Substantia nigra (tissue), 51 donors: ENCODE measurements at places on chromosomes 2 and 18.

- peak; percentile 48 for DNase-seq
These were observed 405.0 kb downstream of the XIRP2 start for GRCh38 chr2:167293172-167293781.

DNA sequence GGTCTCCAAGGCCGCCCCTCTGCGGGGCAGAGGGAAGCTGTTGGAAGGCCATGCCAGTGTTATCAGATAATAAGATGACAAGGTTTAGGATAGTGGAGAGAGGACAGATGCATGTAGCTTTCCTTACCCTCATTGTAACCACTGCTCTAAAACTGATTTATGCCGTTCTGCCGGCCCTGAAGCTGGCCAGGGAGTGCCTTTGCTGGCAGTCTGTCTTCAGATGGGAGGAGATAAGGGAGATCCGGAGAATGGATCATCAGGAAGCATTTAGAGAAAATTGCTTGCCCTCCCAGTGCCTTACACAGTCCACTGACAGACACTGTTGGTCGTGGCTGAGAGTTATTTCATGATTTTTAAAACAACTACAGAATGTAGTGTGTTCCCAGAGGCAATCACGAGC lies 35.4 kb upstream of the MYO3B start:
- DNase-seq, result no peak

DNA sequence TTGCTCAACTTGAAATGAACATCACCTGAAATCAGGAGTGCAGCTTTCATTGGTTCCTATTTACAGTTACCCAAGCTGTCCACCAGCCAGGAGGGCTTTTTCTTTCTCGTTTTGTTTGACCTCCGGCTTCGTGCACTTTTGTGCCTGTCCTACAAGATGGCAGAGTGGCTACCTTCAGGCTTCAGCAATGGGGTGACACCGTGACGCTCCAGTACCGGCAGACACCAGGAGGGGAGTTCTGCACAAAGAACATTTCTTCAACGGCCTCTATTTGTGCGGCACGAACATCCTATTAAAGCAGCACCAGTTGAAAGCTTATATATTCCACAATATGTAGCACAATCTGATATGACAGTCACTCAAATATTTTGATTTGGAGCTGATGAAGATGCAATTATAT lies 18.3 kb downstream of the RNASEH1 start:
- no peak for DNase-seq

- no peak for DNase-seq
These were observed 153.1 kb downstream of the TTC27 start for GRCh38 chr2:32780961-32781360.

- DNase-seq, result no peak
These were observed 206.0 kb upstream of the CXCR4 start for GRCh38 chr2:136323935-136324334.

- no peak for DNase-seq
These were observed 67.1 kb downstream of the BAZ2B start for GRCh38 chr2:159549234-159549633.

DNA sequence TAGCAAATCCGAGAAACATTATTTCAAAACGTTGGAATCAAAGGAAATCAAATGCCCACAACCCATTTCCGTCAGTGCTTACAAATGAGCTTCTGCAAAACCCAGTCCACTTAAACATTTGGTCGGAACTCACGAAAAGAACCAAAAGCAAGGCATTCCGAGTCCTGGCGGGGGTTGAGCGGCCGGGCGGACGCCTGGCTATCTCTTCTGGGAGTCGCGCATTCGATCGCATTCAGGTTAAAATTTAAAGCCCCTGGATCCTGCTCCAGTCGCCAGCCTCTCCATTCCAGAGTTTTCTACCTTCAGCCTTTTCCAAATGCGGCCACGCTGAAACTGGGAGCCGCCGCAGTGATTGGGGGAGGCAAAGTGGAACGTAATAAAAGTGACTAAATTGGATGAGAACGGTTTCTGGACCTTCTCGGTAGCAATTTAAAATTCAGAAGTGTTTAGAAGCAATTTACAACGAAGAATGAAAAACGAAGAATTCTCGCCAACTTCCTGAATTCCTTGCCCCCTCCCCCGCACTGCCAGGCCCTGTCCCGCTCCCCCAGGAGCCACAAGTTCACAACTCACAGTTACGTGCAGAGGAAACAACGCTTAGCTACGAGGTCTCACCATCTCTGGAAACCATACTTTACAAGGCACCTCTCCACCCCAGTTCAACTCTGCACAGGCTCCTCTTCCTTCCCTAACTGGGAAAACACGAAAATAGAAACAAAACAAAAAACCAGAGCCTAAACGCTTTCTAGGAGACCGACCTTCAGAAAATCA lies 1.7 kb upstream of the GATA6 start:
- DNase-seq, result no peak

DNA sequence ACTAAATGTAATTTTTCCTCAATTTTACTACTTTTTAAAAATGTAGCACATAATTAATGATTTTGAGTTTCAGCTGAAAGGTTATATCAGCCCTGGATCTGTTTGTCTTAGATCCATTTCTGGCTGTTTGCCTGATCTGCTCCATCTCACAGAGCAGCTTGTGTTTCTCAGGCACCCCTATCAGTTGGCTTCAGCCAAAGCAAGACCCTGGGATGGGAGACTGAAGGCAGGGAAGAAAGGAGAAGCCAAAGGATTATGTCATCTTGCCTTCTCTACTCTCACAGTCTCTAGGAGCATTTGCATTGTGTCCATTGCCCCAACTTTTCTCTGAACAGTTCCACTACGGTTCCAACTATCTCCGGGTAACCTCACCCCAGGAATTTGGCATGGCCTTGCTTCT lies 110.5 kb downstream of the CCDC148 start:
- no peak for DNase-seq

GRCh38 chr2:123116595-123116994 lies 908.5 kb upstream of the CNTNAP5 start:
- DNase-seq, result no peak

DNA sequence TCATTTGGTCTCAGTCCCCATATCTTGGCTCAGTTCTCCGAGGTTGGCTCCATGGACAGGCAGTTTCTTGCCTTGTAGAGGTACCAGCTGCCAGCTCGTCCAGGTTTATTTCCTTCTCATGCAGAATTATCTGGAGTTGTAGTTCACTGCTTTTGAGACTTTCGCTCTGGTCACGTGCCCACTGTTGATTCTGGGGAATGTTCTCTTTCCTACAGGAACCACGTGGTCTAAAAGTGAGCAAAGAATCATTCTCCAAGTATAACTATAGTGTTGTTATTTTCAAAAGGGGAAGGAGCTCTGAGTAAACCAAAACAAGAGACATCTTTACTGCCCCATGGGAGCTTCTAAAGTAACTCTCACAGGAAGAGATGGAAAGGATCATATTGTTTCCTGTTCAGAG lies 41.2 kb upstream of the RAB27B start:
- DNase-seq, result no peak

DNA sequence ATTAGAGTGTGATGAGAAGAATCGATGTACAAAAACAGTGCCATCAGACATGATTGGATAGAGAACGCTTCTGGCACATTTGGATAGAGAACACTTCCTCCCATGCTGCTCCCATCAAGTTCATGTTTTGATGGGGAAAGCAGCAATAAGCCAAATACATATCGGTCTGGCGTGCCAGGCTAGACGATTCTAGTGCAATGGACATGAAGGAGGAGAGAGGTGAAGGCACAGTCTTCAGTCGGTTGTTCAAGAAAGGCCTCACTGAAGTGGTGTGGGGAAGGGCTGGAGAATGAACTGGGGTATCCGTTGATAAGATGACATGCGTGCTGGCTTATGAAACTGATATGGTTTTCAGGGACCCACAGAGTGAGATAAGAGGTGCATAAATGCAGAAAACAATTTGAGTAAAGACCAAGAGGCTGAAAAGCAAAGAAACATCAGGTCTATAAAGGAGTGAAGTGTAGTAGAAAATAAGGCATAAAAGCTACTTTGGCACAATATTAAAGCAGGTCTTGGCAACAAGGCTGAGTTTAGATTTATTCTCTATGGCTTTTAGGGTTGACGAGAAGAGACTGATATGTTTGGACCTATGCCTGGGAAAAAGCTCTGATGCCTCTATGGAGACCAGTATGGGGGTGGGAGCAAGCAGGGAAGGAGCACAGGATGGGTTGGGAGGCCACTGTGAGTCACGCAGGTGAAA lies 117.6 kb upstream of the PIEZO2 start:
- DNase-seq, result no peak

GRCh38 chr2:26685341-26685740 lies 7.2 kb upstream of the KCNK3 start:
- DNase-seq, result no peak

GRCh38 chr2:37582481-37583220 lies 88.8 kb downstream of the CDC42EP3 start:
- DNase-seq, result no peak

DNA sequence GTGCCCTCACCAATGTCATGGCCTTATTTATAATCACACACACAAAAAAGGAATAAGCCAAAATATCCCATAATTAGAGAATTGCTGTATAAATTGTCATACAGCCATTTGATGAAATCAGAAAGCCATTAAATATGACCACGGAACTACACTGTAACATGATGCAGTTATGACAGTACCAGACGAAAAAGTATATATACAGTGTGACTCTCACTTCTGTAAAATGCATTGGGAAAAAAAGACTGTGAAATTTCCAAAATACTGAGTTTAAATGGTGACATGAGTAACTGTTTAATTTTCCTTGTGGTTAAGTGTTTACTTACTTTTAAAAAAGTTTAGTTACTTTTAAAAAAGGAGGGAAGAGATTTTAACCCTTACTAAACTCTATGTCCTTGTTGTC lies 25.4 kb downstream of the UXS1 start:
- DNase-seq, result no peak

- no peak for DNase-seq
These were observed 247.6 kb downstream of the TNS1 start for GRCh38 chr2:217755027-217755745.

DNA sequence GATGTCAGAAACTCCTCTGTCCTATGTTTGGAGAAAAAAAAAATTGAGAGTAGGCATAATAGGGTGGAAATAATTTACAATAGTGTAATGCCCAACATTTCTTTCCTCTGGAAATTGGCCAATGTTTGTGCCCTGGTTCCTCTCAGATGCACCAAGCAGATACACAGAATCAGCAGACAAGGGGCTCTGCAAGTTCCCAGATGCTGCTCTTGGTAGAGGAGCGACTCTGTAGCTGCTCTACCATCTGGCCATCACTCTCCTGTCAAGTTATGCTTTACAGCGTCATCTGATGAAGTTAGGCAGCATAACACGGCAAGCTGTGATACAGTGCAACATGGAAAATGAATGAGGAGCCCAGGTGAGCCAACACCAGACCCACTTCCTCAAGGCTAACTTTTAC lies 1.6 kb downstream of the DYTN start:
- no peak for DNase-seq

GRCh38 chr2:12697617-12698016 lies 19.1 kb upstream of the TRIB2 start:
- DNase-seq, result no peak

- no peak for DNase-seq
These were observed 20.0 kb downstream of the KCNIP3 start for GRCh38 chr2:95317123-95317500.

DNA sequence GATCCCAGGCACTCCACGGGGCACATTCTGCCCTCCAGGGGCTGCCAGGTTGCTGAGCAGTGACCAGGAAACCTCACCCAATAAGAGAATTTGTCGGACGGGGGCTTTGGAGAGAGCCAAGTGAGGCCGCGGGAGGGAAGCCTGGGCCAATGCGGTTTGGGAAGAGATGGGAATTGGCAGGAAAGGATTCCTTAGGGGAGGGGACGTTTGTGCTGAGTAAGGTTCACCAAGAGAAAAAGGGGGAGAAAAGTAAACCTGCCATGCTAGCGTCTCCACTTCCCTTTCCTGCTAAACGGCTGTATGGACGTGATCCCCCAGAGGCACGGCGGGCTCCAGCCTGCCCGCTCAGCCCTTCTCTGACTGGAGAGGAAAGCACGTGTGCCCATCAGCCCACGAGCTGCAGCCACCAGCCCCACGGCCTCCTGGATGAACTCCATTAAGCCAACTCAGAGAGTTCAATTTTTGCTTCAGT lies 194.4 kb upstream of the ID2 start:
- DNase-seq, result peak; percentile 47

GRCh38 chr2:181036848-181037603 lies 56.6 kb downstream of the UBE2E3 start:
- no peak for DNase-seq

- no peak for DNase-seq
These were observed 62.4 kb downstream of the TANC1 start for GRCh38 chr2:159030674-159031380.

GRCh38 chr2:122136056-122136455 lies 380.6 kb downstream of the TSN start:
- DNase-seq, result no peak

GRCh38 chr2:263022-263738 lies 652 bp downstream of the SH3YL1 start:
- no peak for DNase-seq

- DNase-seq, result no peak
These were observed 74.6 kb downstream of the RRM2 start for GRCh38 chr2:10196948-10197696.

DNA sequence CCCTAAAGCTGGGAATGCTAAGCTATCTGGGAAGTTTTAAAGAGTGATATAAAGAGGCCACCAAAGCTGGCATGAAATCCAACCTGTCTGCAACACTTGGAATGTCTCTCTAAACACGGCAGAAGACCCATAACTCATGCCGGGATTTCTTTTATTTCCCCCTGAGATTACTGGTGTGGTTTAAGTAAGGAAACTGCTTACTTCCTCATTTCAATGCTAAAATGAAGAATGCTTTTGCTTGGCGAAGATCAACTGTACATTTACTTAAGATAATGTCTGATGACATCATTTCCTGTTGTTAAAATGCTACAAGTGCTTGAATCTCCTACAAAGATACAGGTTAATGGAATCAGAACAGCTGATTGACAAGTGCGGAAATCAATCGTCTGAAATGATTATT lies 353.8 kb upstream of the SALL3 start:
- no peak for DNase-seq

- no peak for DNase-seq
These were observed 37.7 kb upstream of the SMAD2 start for GRCh38 chr18:47968006-47968676.

DNA sequence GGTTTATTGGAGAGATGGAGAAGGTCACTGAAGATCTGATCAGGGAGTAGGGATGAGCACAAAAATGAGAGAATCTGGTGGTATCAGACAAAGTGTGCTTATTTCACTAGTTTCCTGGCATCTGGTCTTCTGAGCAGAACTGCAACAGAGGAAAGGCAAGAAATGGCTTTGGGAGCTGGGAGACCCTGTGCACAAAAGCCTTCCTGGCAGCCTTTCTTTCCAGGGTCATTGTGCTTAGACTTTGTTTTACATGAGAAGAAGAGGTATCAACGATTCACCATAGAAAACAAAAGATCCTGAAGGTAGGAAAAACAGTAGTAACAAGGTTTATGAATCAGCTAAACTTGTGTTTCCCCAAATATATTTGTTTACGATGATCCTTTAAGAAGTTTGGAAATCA lies 162.9 kb downstream of the CNTNAP5 start:
- DNase-seq, result no peak

DNA sequence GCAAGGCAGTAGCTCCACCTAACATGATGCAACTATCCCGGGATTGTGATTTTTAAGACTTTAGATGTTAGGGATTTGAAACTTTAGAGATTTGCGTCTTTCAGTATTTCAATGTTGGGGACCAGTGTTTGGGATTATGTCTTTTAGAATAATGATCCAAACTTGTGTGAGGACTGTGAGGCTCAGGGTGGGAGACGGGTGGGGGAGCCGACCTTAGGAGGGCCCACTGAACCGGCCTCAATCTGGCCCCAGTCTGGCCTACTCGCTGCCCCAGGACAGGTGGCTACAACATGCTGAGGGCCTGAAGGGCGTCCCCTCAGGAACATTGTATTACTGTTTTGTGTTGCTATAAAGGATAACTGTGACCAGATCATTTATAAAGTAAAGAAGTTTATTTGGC lies 10.7 kb downstream of the AMER3 start:
- DNase-seq, result no peak

- DNase-seq, result no peak
These were observed 38.7 kb downstream of the DCDC2C start for GRCh38 chr2:3741867-3742602.
